ENCODE measurements at places on chromosomes 1 and 21.

- DNase-seq, result peak; percentile 17
Observed at GRCh38 chr1:190436615-190437014, 41.0 kb downstream of the BRINP3 start.

DNA sequence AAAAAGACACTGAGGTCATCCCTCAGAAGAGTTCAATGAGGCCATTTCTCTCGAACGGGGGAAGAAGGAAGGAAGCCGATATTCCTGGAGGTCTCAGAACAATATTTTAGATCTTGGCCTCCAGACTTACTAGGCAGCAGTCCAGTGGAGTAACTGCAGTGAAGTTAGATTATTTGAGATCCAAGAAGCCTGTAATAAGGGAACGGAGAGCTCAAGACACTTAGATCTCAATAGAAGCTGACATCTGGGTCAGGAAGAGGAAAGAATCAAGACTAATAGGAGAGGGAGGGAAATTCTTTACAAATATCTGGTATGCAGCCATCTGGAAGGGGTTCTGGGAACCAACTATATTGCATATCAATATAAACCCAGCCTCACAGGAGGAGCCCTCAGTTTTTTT is 13.6 kb upstream of the ENAH start:
- no peak for DNase-seq

DNA sequence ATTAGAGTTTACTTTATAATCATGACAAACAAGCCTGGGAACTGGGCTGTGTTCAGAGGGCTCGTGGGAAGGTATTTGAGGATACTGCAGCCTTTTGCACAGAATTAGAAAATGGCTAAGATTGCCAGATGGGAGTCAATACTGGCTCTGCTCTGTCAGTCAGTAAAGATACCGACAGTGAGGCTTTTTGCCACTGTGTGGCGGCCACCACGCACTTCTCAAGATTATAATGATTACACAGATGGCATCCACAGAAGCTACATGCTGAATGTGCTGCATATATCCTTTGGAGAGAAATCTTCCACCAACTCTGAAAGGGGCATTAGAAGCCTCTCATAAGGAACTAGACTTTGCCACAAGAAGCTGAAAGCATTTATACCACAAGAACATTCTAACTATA is 213.4 kb upstream of the PTBP2 start:
- DNase-seq, result no peak

DNA sequence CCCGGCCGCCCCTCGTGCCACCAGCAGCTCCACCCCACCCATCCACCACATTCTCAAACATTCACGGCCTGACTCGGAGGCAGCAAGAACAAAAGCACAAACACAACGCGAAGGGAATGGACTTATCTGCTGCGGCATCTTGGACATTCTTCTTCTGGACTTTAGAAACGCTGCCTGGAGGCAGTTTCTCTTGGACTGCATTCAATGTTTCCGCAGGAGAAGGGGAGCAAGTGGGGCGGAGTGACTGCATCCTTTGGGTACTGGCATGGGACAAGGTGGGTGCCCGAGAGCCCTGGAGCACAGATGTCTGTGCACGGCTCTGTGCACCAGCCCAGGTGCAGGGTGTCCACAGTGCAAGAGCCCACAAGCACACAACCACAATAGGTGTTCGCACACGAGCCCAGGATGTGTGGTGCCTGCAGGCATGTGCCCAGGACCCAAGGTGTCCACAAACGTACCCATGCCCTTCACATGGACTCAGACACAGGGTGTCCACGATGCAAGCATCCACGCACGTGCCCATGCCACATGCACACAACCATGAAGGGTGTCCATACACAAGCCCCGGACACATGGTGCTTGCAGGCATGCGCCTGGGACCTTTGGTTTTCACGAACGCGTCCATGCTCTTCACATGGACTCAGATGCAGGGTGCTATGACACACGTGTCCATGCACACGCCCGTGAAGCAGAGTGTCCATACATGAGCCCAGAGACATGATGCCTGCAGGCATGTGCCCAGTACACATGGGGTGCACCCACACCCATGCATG is 53.6 kb downstream of the WNT9A start:
- DNase-seq, result no peak

GRCh38 chr1:200895801-200896530 is 1.3 kb downstream of the INAVA start:
- DNase-seq, result no peak

- no peak for DNase-seq
Observed at GRCh38 chr1:215226757-215227156, 144.2 kb downstream of the KCNK2 start.

- DNase-seq, result no peak
Observed at GRCh38 chr1:73910466-73910865, 287.5 kb downstream of the LRRIQ3 start.

GRCh38 chr1:81467383-81467782 is 333.4 kb upstream of the ADGRL2 start:
- DNase-seq, result no peak

- no peak for DNase-seq
Observed at GRCh38 chr1:204326771-204327300, 32.9 kb downstream of the PLEKHA6 start.

DNA sequence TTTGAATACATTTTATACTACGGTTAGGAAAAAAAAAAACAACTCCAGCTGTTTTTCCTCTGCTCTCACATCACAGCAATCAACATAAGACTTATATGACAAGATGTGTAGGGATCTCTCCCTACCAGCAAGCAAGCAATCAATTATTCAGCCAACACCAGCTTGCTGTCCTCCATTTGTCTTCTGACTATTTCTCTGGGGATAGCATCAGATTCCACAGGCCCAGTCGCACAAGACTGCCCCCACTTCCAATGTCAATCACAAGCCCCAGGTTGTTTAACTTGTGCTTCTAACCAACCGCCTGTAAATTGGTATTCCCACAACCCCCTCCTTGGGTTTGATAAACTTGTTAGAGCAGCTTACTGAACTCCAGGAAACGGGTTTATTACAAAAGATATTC is 873.1 kb upstream of the TMPRSS15 start:
- DNase-seq, result no peak

DNA sequence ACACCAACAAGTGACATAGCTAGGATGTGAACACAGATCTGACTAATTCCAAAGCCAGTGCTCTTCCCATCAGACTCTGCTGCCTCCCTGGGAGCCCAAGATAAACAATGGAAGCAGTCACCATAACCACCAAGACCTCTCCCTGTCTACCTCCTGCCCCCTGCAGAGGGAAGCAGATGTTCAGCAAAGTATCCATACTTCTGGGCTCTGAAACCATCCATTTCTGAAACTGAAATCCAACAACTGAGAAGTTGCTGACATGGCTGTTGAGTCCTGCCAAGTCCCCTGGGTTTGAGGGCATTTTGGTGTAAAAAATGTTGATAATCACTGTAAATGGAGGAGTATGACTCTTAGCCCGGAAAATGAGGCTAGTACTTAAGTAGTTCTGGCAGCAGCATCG is 102.1 kb downstream of the TYW3 start:
- DNase-seq, result no peak

GRCh38 chr1:99723251-99723650 is 43.2 kb downstream of the FRRS1 start:
- no peak for DNase-seq

DNA sequence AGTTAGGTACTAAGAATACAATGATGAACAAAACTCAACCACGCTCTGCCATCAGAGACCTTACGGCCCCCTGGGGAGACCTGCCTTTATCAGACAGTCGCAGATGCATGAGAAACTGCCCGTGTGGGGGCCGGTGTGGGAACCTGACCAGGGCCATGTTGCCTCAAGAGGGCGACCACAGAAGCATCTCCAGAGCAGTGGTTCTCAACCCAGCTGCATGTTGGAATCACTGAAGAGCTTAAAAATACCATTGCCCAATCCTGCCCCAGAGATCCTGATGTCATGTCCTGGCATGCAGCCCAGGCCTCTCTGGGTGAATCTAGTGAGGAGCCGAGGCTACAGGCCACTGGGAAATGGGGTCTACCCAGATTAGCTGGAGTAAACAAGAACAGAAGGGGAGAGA is 108.7 kb downstream of the PRDM2 start:
- peak; percentile 29 for DNase-seq

- DNase-seq, result no peak
Observed at GRCh38 chr21:16176570-16176969, 446.8 kb downstream of the USP25 start.

DNA sequence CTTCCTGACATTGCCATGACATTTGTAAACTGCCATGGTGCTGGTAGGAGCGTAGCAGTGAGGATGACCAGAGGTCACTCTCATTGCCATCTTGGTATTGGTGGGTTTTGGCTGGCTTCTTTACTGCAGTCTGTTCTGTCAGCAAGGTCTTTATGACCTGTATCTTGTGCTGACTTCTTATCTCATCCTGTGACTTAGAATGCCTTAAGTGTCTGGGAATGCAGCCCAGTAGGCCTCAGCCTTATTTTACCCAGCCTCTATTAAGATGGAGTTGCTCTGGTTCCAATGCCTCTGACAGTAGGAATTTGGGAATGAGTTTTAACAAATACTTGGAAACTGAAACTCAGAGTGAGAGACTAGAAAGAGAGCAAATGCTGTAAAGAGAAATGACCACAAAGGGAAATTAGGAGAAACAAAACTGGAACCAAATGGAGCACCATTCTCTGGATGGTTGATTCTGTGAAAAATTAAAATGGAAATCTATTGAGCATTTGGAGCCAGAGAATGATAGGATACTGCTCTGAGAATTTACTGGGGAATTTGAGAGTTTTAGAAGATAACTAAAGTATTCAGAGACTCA is 50.1 kb upstream of the RHOU start:
- no peak for DNase-seq

GRCh38 chr1:34697818-34698217 is 57.0 kb upstream of the GJB5 start:
- no peak for DNase-seq

- no peak for DNase-seq
Observed at GRCh38 chr1:203888807-203889251, 27.4 kb downstream of the SNRPE start.

DNA sequence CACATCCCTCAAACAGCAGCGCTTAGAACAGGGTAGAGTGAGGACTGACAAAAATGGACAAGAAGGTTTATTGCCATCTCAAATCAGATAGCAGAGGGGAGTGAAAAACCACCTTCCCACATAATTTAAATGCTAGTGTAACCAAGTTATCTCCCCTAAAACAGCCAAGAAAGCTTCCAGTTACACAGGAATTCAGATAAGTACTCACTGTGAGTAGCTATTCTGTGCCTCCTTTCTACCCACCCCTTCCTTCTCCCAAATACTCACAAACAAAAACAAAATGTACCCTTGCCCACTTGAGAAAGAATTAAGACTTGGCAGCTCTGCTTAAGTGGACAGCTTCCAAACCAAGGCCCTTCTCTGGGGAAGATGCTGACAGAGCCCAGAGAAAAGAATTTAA is 9.1 kb downstream of the OTUD7B start:
- DNase-seq, result peak; percentile 41

- DNase-seq, result no peak
Observed at GRCh38 chr21:22890656-22891055, 1892.4 kb downstream of the NCAM2 start.

- no peak for DNase-seq
Observed at GRCh38 chr1:245859493-245860114, 647.5 kb downstream of the SMYD3 start.

DNA sequence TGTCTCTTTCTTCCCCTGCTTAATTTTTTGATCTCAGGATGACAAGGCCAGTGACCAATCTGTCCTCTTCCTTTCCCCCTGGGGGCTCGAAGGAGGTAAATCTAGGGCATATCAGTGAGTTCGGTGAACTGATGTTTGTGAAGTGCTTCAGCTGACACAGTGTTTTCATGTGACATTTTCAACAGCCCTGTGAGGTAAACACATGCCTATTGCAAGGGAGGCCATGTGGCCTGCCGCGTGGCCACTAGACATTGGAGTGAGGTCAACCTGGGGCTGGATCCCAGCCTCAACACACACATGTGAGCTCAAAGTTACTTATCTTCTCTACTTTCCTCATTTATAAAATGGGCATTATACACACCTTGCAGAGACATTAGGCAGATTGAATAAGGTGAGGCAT is 126.3 kb downstream of the PLPP3 start:
- DNase-seq, result no peak

GRCh38 chr1:55746710-55747109 is 531.5 kb upstream of the USP24 start:
- DNase-seq, result no peak

- DNase-seq, result no peak
Observed at GRCh38 chr1:201585901-201586300, 47.0 kb downstream of the NAV1 start.

DNA sequence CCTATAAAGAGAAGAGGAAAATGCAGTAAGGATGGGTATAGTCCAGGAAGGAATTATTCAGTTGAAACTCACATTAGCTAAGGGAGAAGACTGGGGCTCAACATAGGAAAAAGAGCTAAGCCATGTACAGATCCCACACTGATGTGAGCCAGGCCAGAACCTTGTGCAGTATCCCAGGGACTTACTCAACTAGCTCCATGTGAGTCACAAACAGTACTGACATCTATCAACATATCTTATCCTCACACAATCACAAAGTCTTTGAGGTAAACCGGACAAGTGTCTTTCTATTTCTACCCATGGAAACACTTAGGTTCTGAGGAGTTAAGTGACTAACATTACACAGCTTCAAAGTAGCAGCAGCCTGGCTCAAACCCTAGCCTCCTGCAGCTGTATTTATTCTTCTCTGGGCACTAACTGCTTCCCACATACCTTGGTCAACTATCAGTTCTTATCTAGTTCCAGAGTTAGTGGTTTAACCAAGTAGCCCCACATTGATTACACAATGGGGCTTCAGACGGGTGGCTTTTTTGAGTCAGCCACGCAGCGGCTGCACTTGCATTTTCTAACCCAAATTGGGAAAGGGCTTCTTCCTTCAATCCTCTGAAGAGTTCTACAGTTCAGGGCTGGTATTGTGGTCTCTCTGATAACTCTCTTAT is 9.5 kb downstream of the CD5L start:
- peak; percentile 7 for DNase-seq

DNA sequence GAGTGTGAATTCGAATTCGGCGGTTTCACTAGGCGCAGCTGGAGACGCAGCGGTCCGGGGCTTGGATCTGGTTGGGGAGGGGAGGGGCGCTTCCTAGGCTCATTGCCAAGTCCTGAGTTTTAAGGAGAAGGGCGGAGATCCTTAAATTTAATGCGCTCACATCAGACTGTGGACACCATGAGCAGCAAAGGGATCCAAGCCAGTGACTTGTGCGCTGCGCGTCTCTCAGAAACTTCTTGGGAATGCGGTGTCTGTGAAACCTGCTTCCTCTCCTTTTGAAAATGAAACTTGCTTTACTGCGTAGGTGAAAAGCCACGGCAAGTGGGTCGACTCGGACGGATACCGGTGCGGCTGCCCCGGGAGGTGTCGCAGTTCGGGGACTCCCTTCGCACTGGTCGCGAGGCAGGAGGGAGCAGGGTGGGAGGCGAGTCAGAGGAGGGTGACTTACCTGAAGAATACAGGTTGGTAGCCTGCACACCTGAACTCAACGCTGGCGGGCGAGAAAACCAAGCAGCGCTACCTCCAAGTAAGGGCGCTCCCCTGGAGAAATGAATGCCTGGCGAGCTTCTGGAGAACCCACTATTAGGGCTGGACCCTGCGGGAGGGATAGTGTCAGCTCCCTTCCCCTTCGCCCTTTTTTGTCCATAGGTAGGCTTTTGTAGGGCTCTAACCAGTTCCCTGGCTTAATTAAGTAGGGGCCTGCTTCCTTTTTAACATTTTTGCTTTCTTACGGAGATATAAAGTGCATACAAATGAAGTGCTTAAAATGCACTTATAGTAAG is 992 bp downstream of the TENT5C start:
- peak; percentile 82 for DNase-seq

- DNase-seq, result no peak
Observed at GRCh38 chr1:5717031-5717682, 275.1 kb downstream of the NPHP4 start.
